Osteocyte (in vitro differentiated cells): ENCODE measurements at places on chromosomes 11 and 22.

- no peaks in the 10 kb centered on the region for H3K27me3 ChIP-seq
- H3K36me3 ChIP-seq: no peaks in the 10 kb centered on the region
- no peak for DNase-seq
- H3K4me3 ChIP-seq: no peak overlapping the region
- H3K4me1 ChIP-seq: peaks cover 2% of the 10 kb centered on the region
Observed at GRCh38 chr11:65516135-65516968, 8.5 kb upstream of the SCYL1 start.

DNA sequence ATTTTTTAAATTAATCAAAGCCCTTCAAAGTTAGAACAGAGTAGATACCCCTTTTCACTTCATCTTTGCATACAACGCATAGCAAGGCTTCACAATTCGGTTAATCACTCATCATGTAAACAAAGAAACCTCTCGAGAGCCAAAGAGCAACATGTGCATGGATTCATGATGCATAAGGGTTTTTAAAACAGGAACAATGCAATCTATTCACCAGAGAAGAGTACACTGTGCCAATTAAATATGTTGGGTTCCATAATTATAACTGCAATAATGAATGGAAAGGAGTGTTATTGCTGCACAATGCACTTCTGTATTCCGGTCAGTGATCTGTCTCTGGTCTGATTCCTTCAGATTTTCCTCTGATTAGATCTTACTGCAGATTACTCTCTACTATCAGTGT is 45.3 kb downstream of the CADM1 start:
- H3K4me1 ChIP-seq: peaks cover 2% of the 10 kb centered on the region
- no peak overlapping the region for H3K4me3 ChIP-seq
- DNase-seq: no peak
- H3K36me3 ChIP-seq: no peaks in the 10 kb centered on the region
- no peaks in the 10 kb centered on the region for H3K27me3 ChIP-seq

- DNase-seq: no peak
- no peaks in the 10 kb centered on the region for H3K27me3 ChIP-seq
- no peak overlapping the region for H3K27ac ChIP-seq
- H3K4me1 ChIP-seq: peaks cover 8% of the 10 kb centered on the region
Observed at GRCh38 chr22:50576070-50576469, 2.2 kb downstream of the CPT1B start.

GRCh38 chr22:36349726-36350125 is 38.0 kb downstream of the MYH9 start:
- no peaks in the 10 kb centered on the region for H3K27me3 ChIP-seq
- peaks cover 79% of the 10 kb centered on the region for H3K4me1 ChIP-seq
- DNase-seq: no peak
- peaks cover 14% of the 10 kb centered on the region for H3K36me3 ChIP-seq
- no peak overlapping the region for H3K4me3 ChIP-seq

GRCh38 chr11:71930556-71931244 is 1.9 kb downstream of the RNF121 start:
- no peaks in the 10 kb centered on the region for H3K27me3 ChIP-seq
- peak overlapping the region; percentile 92 for H3K4me3 ChIP-seq
- H3K27ac ChIP-seq: no peak overlapping the region
- peaks cover 47% of the 10 kb centered on the region for H3K4me1 ChIP-seq

- peak; percentile 46 for DNase-seq
- peaks cover 40% of the 10 kb centered on the region for H3K27me3 ChIP-seq
- no peak overlapping the region for H3K27ac ChIP-seq
- H3K4me3 ChIP-seq: peak overlapping the region; percentile 3
- H3K36me3 ChIP-seq: no peaks in the 10 kb centered on the region
- H3K4me1 ChIP-seq: peaks cover 12% of the 10 kb centered on the region
Observed at GRCh38 chr11:59175091-59175501, 3.2 kb downstream of the DTX4 start.

DNA sequence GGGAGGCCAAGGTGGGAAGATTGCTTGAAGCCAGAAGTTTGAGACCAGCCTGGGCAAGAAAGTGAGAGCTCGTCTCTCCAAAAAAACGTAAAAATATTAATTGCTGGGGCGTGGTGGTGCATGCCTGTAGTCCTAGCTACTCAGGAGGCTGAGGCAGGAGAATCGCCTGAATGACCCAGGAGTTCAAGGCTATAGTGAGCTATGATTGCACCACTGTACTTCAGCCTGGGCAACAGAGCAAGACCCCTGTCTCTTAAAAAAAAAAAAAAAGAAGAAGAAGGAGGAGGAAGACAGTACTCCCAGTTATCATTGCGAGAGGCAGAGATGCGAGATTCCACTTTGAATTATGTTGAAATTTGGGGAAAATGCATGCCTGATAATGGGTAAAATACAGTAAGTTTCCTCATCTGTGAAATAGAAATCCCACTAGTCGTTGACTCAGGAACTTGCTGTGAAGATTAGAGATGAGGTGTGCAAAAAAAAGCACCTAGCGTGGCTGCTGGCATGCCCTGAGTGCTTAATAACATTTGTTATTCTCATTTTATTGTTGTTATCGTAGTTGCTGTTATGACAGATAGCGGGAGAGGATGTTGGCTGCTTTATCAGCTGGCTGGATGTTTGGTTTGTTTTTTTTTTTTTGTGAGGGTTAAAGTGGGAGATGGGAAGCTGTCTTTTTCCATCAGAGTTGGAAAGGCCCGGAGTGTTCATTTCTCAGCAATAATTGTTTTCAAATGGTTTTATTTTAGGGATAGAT is 33.4 kb downstream of the BCR start:
- DNase-seq: no peak
- no peak overlapping the region for H3K27ac ChIP-seq
- H3K27me3 ChIP-seq: no peaks in the 10 kb centered on the region
- H3K4me3 ChIP-seq: no peak overlapping the region

- H3K36me3 ChIP-seq: no peaks in the 10 kb centered on the region
- peaks cover 8% of the 10 kb centered on the region for H3K27me3 ChIP-seq
- DNase-seq: no peak
- H3K27ac ChIP-seq: no peak overlapping the region
- no peaks in the 10 kb centered on the region for H3K4me1 ChIP-seq
Observed at GRCh38 chr11:85052636-85053035, 574.5 kb downstream of the DLG2 start.

DNA sequence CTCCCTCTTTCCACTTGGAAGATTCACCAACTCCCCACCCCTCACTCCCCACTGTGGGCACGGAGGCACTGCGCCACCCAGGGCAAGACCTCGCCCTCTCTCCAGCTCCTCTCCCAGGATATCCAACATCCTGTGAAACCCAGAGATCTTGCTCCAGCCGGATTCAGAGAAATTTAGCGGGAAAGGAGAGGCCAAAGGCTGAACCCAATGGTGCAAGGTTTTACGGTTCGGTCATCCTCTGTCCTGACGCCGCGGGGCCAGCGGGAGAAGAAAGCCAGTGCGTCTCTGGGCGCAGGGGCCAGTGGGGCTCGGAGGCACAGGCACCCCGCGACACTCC is 397 bp upstream of the CD44 start:
- peak overlapping the region; percentile 98 for H3K27ac ChIP-seq
- H3K4me1 ChIP-seq: peaks cover 48% of the 10 kb centered on the region
- no peaks in the 10 kb centered on the region for H3K27me3 ChIP-seq
- H3K36me3 ChIP-seq: no peaks in the 10 kb centered on the region
- DNase-seq: no peak
- peak overlapping the region; percentile 98 for H3K4me3 ChIP-seq

DNA sequence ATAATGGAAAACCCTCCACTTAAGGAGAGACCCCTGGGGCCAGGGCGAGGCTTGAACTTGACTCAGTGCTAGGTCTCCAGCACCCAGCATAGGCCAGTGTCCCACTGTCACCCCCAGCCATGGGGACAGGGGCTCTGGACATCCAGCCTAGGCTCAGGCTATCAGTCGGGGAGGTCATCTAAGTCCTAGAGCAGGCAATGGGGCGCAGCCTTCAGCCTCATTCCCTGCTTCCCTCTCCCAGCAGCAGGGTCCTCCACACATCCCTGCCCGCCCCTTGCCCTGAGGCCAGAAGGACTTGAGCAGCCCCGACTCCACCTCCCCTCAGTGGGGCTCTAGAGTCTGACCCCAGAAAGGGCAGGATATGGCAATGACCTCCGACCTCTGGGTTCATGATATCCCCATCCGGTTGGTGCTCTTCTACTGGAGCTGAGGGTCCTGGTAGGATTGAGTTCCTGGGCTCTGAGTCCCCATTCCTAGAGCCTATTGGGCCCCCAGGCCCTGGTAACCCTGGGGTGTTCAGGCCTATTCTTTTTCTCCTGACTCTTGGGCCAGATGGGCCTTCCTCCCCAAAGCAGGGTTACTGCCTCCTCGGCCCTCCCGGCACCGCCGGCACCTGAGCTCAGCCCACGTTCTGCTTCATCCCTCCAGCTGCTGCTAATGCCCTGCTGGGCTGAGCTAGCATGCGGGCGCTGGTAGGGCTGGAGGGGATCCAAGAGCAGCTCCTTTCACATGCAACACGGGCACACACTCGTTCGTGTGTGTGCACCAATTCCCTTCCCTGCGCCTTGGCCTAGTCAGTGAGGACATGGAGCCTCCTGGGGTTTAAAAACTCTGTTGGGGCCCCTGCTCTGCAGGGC is 4.4 kb downstream of the CST6 start:
- DNase-seq: peak; percentile 90
- peaks cover 43% of the 10 kb centered on the region for H3K4me1 ChIP-seq
- H3K36me3 ChIP-seq: no peaks in the 10 kb centered on the region
- peak overlapping the region; percentile 87 for H3K27ac ChIP-seq
- peak overlapping the region; percentile 18 for H3K4me3 ChIP-seq
- no peaks in the 10 kb centered on the region for H3K27me3 ChIP-seq

DNA sequence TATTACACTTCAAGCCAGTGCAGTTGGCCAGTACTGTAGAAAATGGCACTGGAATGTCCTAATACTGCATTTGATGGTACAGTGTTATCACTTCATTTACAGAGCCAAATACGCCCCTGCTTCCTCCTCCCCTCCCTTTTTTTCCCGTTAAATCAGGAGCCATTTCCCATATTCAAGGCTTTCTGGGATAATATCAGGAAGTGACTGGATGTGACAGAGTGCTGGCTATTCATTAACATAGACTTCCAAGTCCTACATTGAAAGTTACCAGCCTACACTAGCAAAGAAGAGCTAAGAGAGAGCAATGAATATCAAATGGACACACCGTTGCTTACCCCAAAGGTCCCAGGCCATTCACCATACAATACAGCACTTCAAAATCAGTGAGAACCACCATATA is 32.1 kb upstream of the ABCC8 start:
- DNase-seq: no peak
- no peaks in the 10 kb centered on the region for H3K36me3 ChIP-seq
- peaks cover 2% of the 10 kb centered on the region for H3K4me1 ChIP-seq
- H3K27me3 ChIP-seq: peaks cover 25% of the 10 kb centered on the region

DNA sequence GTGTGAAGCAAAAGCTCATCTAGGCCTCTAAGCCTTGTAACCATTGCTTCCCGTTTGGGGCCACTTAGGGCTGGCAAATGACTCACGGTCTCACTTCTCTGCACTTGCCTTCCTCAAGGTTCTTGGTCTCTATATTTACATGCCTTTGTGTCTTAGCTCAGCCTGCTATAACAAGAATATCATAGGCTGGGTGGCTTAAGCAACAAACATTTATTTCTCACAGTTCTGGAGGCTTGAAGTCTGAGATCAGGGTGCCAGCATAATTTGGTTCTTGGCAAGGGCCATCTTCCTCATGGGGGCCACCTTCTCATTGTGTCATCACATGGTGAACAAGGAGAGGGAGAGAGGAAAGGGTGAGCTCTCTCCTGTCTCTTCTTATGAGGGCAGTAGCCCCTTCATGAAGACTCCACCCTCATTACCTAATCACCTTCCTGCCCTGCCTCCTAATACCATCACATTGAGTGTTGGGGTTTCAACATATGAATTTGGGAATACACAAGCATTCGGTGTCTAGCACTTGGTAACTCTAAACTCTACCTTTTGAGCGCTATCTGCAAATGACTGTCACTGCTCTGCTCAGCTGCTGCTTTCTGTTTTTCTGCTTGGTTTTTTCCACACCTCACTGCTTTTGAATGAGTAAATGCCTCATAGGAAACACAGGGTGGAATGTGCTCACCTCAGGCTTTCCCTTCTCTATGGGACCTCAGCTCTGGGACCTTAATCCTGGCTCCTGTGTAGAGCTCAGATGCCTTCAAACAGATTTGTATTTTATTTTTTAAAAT is 16.2 kb upstream of the ME3 start:
- H3K27me3 ChIP-seq: no peaks in the 10 kb centered on the region
- H3K27ac ChIP-seq: peak overlapping the region; percentile 47
- H3K4me1 ChIP-seq: peaks cover 26% of the 10 kb centered on the region
- H3K36me3 ChIP-seq: no peaks in the 10 kb centered on the region
- no peak for DNase-seq
- H3K4me3 ChIP-seq: no peak overlapping the region

DNA sequence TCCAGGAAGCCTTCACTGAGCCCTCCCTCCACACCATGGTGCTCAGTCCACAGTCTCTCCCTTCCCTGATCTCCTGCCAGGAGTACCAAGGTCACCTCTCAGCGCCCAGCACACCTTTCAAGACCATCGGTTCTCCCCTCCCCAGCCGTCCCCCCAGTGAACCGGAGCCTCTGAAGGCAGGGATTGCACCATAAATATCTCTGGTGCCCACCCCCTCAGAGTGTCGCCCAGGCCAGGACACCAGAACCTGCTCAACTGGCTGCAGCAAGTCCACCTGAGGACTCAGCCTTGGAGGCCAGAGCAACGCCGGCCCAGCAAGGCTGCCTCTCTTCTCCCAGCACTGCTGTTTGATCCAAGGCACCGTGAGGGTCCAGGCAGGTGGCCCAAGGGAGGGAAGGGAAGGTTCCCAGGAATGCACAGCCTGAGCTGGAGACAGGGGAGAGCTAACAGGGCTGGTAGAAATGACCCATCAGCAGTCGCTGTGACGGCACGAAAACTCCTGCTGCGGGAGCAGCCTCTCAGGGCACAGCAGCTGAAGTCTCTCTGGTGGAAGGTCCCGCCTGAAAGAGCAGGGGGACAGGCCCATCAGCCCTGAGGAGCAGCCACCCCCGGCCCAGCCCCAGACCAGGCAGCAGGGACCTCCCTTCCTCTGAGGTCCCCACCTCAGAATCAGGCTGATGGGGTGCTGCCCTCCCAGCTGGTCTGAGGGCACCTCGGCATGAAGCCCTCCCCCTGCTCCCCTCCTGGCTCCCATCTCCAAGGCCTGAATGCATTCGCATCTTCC is 80.3 kb downstream of the BUD13 start:
- no peak overlapping the region for H3K4me3 ChIP-seq
- H3K36me3 ChIP-seq: no peaks in the 10 kb centered on the region
- H3K4me1 ChIP-seq: no peaks in the 10 kb centered on the region
